NCI-H1105 treated with DMSO at 0.1 percent for 48 hours (cell line): ENCODE measurements at places on chromosomes 13 and 19.
A peak's percentile ranks its signal among the peaks of the same experiment; 100 is the strongest.

GRCh38 chr19:46018729-46019251 is 4.1 kb downstream of the PGLYRP1 start:
- DNase-seq = no peak

DNA sequence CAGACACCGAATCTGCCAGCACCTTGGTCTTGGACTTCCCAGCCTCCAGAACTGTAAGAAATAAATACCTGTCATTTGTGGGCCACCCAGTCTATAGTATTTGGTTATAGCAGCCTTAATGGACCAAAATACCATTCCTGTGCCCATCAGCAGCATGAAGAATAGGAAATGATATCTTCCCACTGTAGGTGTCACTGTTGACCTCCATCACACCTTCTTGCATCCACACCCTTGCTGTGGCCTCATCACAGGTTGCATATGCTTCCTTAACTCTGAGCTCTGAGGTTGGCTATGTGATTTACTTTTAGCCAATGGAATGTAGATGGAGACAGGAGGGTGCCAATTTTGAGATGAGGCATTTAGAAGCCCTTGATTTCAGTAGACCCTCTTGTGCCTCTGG is 242.0 kb upstream of the TSHZ3 start:
- DNase-seq = no peak

- no peak for DNase-seq
Observed at GRCh38 chr19:49442354-49442753, 1.0 kb upstream of the SLC17A7 start.

DNA sequence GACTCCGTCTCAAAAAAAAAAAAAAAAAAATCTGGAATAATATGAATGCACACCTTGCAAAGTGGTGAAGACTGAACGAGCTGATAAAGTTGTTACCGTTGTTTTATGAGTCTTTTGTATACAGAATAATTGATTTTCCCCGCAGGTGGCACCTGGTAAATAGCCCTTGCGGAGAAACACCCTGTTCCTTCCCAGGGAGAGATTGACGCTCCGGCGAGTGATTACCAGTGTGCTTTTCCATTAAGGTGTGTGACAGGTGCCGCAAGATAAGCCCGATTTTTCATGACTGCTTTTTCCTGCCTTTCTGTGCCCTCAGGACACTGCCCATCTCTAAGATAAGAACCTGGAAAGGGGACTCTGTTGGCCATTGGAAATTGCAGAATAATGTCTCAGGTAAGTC is 943 bp downstream of the ZNF302 start:
- no peak for DNase-seq

- DNase-seq = no peak
Observed at GRCh38 chr19:32649751-32650150, 25.2 kb downstream of the ANKRD27 start.

DNA sequence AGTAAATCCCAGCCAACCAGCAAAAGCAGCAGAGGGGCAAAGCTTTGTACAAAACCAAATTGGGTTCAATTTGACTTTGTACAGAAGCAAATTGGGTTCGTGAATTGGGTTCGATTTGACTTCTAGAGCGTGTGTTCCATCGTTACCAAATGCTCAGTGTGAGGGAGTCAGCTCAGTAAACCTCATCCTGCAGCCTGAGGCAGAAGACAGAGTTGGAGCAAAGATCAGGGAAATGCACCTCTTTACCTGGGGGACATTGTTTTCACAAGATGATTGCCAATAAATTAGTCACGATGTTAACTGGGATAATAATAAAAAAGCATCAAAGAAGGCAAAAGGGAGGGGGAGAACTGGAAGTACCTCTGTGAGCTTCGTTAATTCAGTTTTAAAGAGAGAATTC is 1.5 kb downstream of the RAB20 start:
- no peak for DNase-seq

DNA sequence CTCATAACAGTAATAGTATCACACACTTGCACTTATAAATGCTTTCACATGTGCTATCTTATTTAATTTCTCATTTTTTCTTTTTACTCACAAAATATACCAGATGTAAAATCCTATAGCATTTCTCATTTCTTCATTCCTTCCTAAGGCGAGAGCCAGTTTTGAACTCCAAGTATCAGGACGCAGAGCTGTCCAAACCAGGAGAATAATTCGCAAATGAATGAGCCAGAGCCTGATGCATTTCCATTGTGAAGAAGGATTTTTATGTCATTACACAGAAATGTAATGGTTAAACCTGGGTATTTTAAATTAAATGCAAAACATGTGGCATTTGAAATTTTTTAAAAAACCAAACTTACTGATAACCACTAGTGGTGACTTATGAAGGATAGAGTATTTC is 244.3 kb downstream of the RGCC start:
- no peak for DNase-seq

DNA sequence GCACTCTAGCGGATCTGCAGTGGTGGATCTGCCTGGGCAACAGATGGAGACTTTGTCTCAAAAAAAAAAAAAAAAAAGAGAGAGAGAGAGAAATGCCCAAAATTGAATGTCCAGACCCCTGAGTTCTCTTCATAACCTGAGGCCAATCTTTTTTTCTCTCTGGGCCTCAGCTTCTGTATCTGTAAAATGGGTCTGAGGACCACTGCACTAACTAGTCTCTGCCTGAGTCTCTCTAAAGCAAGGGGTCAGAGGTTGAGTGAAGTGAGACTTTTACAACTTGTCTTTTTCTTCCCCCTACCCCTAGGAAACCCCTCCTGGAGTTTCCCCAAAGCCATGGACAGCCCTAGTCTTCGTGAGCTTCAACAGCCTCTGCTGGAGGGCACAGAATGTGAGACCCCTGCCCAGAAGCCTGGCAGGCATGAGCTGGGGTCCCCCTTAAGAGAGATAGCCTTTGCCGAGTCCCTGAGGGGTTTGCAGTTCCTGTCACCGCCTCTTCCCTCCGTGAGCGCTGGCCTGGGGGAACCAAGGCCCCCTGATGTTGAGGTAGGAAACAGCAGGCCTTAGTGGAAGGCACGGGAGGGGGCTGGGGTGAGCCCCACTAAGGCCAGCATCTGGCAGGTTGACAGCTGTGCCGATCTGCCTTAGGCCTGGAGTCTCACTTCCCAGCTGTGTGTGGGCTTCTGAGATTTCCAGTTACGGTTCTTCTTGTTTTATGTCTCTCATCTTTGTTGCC is 1.8 kb downstream of the TMEM91 start:
- no peak for DNase-seq

DNA sequence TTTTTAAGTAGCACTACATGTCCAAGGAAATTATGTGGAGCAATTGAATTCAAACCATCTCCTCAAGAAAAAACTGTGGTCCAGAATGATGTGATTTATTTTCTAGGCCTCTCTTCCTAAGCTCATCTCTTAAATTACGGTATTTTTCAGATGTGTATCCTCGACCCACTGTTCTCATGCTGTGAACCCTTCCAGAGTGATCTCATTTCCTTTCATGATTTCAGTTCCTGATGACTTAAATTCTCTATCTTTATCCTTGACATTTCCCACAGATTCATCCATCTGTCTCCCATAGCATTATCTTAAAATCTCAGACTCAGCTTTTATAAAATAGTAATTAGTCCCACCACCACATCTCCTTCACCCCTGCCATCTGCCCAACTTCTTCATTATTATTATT is 117.6 kb upstream of the SPRY2 start:
- no peak for DNase-seq

DNA sequence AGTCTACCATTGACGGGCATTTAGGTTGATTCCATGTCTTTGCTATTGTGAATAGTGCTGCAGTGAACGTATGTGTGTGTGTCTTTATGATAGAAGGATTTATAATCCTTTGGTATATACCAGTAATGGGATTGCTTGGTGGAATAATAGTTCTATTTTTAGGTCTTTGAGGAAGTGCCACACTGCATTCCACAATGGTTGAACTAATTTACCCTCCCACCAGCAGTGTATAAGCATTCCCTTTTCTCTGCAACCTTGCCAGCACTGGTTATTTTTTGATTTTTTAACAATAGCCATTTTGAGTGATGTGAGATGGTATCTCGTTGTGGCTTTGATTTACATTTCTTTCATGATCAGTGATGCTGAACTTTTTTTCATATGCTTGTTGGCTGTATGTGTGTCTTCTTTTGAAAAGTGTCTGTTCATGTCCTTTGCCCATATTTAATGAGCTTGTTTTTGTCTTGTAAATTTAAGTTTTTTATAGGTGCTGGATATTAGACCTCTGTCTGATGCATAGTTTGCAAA is 37.5 kb downstream of the RFC3 start:
- DNase-seq = no peak

- DNase-seq = no peak
Observed at GRCh38 chr19:48458016-48458415, 2.6 kb downstream of the KCNJ14 start.

- DNase-seq = peak; percentile 36
Observed at GRCh38 chr19:18029617-18030338, 21.8 kb downstream of the ARRDC2 start.

GRCh38 chr19:29483641-29483920 is 42.2 kb upstream of the VSTM2B start:
- no peak for DNase-seq

- no peak for DNase-seq
Observed at GRCh38 chr13:104553186-104553585, 1487.0 kb upstream of the SLC10A2 start.

DNA sequence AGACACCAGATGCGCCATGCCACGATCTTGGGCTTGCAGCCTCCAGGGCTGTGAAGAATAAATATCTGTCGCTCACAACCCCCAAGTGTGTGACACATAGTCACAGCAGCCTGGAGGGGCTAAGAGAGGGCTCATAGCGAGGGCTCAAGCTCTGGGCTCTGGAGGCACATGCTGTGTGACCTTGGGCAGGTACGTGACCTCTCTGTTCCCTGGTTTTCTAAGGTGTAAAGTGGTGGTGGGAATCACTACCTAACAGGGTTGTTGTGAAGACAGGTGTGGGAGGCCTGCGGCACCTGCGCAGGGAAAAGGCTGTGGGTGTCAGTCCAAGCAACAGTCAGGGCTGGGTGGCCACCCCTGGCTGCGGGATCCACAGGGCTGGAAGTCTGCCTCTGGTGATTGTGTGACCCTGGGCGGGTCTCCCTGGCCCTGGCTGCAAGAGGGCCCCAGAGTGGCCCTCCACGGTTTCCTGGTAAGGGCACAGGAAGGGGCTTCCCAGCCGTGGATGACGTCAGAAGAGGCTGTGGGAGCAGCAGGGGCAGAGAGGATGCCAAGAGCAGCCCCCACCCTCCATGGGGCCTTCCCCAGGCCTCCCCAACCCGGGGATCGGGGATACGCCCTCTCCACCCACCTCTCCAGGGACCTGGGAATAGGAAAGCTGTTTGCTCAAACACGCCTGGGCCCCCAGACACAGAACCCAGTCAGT is 218.8 kb upstream of the SGCG start:
- no peak for DNase-seq

GRCh38 chr13:35531526-35531925 is 55.0 kb upstream of the MAB21L1 start:
- no peak for DNase-seq

DNA sequence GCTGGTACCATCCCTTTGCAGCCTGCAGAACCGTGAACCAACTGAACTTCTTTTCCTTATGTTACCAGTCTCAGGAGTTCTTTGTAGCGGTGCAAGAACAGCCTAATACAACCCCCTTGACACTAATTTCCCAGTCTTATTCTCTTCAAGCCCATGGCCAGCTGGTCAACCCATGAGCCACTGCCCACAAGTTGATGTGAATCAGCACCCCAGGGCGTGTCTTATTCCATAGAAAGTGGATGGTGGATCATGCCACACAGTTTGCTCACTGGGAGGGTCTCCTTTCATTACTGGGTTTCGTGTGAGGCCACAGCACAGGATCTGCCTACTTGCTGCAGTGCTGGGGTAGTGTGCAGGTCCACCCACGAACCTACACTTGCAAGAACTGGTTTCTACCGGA is 27.0 kb downstream of the TEX29 start:
- DNase-seq = no peak

GRCh38 chr13:114112231-114112825 is 20.1 kb downstream of the RASA3 start:
- DNase-seq = no peak

GRCh38 chr19:4051175-4052101 is 15.3 kb downstream of the ZBTB7A start:
- no peak for DNase-seq

- no peak for DNase-seq
Observed at GRCh38 chr13:58869566-58869965, 1238.0 kb downstream of the PCDH17 start.

DNA sequence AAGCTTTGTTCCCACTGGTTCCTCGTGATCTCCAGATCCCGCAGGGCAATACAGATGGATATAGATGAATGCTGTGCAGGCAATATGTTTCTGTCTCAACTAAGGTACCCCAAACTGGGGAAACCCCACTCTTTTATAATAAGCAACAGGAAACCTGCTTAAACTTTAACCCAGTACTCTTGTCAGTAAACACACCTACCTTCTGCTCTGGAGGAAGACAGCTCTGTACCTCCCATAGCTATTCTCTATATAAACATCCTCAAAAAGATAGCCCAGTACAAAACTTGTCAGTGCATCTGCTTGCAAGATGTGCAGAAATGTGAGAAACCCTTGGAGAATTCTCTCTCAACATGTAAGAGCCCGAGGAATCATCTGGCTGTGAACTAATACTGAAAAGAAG is 583.6 kb downstream of the OLFM4 start:
- DNase-seq = no peak

- DNase-seq = no peak
Observed at GRCh38 chr19:31534786-31535657, 185.8 kb upstream of the TSHZ3 start.

- DNase-seq = no peak
Observed at GRCh38 chr19:55050749-55051532, 12.0 kb downstream of the RDH13 start.

DNA sequence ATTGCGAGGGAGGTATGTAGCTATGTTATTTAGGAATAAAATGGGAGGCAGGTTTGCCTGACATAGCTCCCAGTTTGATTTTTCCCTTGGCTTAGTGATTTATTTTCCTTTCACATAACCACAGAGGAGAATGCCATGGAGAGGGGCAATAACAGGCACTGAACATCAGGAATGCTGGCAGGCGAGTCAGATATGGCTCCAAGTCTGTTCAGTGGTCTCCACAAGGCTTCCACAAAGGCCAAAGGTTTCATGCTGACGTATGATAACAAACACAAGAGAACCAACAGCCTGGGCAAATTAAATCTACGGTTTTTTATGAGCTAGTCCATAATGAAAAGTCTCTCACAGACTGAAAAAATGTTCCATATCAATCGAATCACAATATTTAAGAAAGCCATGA is 66.7 kb downstream of the SUCLA2 start:
- no peak for DNase-seq

GRCh38 chr13:110109910-110110309 is 197.0 kb downstream of the COL4A1 start:
- DNase-seq = no peak
